ENCODE measurements at places on chromosomes 5 and 9.

DNA sequence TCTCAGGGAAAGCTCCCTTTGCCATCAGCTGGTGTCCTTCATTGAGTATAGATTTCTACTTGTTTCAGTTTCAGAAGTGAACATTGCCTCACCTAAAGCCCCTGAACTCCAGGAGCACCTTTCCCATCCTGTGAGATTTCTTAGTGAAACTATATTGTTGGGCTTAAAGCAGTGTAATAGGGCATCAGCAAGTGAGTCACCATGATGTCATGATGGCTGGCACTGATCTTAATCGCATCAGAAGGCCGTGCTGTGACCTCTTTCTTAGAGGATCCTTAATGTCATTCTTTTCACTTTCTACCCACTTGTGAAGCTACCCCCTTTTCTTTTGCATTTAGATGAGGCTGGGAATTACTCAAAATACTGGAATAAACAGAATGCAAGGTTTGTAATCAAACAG lies 401.3 kb downstream of the MTRR start:
- DNase-seq, result no peak

- DNase-seq, result no peak
Observed at GRCh38 chr5:55600086-55600485, 65.3 kb upstream of the PLPP1 start.

- no peak for DNase-seq
Observed at GRCh38 chr5:36111238-36111637, 40.4 kb downstream of the LMBRD2 start.

GRCh38 chr9:37995961-37996818 lies 72.8 kb downstream of the SHB start:
- no peak for DNase-seq

GRCh38 chr9:96071076-96071814 lies 195.8 kb downstream of the ERCC6L2 start:
- DNase-seq, result peak; percentile 10

DNA sequence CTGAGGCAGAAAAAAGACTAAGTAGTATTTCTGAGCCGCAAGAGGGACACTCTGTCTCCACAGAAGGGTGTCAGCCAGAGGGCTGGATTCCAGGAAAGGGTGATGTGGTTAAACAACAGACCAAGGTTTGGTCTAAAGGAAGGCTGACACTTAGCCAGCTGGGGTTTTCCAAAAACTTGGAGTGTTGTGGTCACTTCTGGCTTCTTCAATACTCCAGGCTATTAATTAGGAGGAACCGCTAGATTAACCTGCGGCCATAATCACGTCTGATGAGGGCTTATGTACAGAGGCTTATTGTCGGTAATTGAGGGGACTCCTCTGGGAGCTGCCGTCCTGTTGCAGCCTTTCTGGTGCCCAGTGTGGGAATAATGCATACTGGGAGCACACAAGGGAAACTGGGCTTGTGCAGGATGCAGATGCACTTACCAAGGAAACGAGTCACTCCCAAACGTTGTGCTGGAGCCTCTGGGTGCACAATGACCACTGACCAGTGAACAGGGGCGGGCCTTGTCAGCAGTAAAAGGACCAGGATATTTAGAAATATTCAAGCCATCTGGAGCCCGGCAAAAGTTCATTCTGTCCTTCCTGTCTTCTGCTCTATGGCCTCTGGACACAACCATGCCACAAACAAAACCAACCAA lies 70.2 kb upstream of the TUT7 start:
- no peak for DNase-seq

DNA sequence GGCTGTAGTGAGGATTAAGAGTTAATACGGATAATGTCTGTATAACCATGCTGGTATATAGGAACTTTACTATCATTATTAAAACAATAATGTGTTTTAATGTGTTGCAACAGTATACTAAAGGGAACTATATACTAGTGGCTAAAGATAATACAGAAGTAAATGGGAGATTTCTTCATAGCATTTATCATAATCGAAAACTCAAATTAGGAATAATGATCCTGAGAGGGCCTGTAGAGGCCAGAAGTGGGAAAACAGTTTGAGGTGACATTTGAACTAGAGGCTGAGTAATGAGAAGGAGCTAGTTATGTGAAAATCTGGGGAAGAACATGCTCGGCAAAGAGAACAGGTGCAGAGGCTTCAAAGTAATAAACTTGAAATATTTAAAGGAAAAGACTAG lies 2.9 kb downstream of the TCERG1 start:
- DNase-seq, result no peak

GRCh38 chr5:142280066-142281007 lies 44.5 kb downstream of the SPRY4 start:
- no peak for DNase-seq

- DNase-seq, result no peak
Observed at GRCh38 chr9:38176251-38176650, 107.2 kb upstream of the SHB start.

DNA sequence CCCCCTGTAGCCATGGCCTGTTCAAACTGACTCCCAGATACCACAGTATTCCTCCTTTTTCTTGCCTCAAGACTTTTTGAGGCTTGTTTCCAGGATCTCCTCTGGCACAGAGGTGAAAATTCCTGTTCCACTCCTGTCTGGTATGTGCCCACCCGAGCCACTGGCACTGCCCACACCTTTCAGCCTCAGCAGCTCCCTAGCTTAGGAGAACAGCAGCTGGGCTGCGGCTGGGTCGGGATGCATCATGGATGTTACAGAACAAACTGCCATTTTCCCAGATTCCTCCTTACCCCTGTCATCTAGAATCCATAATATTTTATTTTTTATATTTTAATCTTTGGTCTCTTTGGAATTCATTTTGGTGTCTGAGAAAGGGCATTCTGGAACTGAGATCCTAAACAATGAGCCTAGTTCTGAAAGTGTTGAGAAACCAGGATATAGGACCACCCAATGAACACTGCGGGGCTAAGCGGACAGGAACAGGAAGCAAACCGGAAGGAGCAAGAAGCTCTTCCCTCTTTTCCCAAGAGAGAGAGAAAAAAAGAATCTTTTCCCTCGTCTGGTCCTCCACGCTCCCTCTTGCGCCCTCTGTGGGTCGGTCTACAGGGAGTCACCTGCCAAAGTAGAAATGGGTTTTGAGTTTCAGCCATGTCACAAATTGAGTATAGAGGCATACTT lies 12.5 kb downstream of the OR2S2 start:
- peak; percentile 35 for DNase-seq

DNA sequence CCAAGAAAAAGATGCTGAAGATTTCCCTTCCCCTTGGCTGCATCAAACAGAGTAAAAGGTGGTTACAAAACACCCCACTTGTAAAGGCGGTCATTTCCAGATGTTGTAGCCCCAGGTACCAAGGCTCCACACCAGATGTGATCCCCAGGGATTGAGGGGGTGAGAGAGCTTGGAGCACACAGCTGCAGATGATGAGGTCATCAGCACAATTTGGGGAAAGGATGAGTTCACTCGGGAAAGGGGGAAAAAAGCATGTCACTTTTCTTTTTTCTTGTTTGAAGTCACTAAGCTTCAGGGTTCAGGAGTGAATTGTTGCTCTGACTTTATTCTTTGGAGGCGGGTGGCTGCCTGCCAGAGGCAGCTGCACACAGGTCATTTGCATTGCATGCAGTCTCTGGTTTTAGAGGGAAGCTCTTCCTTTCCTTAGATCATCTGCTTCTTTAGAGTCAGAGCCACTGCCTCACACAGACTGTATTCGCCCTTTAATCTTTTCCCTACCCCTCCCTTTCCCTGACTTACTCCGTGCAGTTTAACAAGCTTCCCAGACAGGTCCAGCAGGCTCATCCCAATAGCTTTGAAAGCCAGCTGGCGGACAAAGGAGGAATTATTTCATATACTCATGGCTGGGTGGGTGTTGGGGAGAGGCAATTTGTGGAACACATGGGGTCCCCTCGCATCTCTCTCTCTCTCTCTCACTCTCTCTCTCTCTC lies 409.3 kb upstream of the SLC24A2 start:
- DNase-seq, result no peak

DNA sequence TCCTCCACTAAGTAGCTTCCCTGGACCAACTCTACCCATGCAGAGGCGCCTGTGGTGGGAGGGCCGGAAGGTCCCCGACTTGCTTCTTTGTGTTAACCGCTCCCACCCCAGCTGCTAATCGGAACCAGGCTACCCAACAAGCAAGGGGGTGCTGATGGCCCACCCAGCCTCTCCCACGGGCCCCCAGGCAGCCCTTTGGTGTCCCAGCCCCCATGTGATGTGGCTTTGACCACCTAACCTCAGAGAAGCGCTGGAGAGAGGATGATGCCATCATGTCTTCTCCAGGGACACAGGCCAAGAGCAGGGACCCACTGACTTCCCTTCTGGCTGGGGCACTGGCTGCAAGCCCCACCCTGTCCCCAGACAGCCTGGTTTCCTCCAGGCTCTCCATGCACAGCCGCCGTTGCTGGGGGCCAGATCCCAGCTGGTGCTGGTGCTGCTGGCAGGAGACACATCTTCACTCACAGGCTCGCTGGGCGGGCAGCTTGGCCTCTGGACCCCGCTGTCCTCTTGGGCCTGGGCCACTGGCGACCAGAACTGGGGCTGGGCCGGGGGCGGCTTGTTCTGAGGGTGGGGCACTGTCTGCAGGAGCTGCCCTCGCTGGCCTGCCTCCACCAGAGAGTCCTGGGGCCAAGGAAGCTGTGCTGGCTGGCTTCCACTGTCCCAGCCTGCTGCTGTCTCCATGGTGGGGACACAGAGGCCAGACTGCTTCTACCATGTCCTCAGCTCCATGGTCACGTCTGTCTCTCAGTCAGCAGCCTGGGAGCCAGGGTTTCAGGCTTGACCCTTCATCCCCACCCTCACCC lies 27.8 kb downstream of the LAMC3 start:
- no peak for DNase-seq

GRCh38 chr5:74009502-74009901 lies 383.5 kb downstream of the ARHGEF28 start:
- DNase-seq, result no peak

DNA sequence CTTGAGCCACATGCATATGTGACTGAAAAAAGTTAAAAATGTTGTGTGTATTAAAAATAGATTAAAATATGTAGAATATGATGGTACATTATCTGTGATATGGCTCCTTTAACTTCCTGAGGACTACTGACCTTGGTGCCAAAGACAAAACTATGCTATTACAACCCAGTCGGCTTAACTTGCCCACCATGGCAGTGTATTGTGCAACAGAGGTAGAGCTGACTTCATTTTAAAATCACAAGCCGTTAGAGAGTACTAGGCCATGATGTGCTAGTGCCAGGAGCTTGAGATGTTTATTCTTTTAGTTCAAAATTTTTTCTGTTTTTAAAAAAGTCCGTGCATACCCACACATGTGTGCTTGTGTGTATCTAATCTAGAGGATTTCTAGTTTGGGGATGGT lies 46.3 kb downstream of the NAA35 start:
- DNase-seq, result no peak

- no peak for DNase-seq
Observed at GRCh38 chr9:91948101-91948596, 1.9 kb downstream of the ROR2 start.

All from T-cell (primary cell).